Activated CD4-positive, alpha-beta T cell treated with anti-CD3 and anti-CD28 coated beads for 48 hours (primary cell): ENCODE measurements at places on chromosomes 1 and 21.
A peak's percentile ranks its signal among the peaks of the same experiment; 100 is the strongest.

DNA sequence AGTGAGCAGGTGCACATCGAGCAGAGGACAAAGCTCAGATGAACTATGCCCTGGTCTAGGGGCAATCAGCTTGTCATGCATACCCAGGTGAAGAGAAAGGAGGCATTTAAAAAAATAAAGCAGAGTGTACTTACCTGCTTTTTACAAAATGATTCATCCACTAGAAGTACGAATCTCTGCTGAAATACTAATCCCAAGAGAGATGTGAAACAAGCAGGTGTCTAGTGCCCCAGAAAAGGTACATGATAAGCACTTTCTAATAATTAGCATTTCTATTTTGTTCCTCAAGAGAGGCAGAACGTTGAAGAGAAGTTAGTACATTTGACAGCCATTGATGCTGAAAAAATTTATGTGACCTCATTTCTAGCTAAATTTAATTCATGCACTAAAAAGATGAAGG lies 31.1 kb downstream of the CHODL start:
- no peak for DNase-seq

- DNase-seq, result no peak
Observed at GRCh38 chr1:27241677-27242076, 7.2 kb downstream of the WDTC1 start.

DNA sequence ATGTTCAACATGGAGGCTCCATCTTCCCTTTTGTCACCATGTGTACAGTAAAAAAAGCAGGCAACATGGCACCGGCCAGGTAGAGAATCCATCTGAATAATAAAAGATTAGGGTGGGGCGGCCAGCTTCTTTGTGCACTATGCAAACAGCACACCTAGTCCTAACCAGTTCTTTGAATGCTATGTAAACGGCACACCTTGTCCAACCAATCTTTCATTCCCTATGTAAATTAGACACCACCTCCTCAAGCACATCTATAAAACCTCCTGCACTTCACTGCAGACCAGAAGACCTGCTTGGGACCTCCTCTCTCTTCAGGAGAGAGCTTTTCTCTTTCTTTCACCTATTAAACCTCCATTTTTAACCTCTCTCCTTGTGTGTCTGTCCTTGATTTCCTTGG lies 28.2 kb downstream of the TFB2M start:
- DNase-seq, result no peak

- no peak for DNase-seq
Observed at GRCh38 chr1:43007377-43008114, 48.9 kb upstream of the SLC2A1 start.

DNA sequence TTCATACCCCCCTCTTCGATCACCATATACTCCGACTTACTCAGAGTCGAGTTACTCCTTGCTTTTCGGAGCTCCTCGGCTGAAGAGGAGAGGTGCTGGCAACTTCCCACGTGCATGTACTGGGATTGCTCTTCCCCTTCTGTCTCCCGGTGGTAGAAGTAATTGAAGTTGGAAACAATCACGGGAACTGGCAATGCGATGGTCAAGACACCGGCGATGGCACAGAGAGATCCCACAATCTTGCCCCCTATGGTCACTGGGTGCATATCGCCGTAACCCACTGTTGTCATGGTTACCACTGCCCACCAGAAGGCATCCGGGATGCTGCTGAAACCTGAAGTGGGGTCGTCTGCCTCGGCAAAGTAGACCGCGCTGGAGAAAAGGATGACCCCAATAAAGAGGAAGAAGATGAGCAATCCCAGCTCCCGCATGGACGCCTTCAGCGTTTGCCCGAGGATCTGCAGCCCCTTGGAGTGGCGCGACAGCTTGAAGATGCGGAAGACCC lies 1.5 kb downstream of the KCNA3 start:
- DNase-seq, result peak; percentile 29

- DNase-seq, result no peak
Observed at GRCh38 chr1:25485536-25486411, 55.1 kb downstream of the MACO1 start.

DNA sequence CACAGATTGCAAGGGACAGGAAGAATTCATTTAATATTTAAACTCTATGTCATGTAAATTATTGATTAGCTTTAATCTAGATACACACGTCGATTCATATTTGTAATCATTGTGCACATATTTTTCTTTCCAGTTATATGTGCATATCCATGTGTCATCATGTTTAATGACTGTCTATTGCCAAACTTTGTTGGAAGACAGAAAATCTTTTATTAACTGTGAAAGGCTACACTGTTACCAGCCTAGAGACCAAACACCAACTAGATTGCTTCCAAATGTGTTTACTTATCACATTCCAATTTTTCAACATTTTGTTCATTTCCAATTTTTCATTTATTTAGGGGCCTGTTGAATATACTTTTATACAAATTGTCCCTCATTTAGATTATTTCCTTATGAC lies 43.2 kb upstream of the CACHD1 start:
- no peak for DNase-seq

DNA sequence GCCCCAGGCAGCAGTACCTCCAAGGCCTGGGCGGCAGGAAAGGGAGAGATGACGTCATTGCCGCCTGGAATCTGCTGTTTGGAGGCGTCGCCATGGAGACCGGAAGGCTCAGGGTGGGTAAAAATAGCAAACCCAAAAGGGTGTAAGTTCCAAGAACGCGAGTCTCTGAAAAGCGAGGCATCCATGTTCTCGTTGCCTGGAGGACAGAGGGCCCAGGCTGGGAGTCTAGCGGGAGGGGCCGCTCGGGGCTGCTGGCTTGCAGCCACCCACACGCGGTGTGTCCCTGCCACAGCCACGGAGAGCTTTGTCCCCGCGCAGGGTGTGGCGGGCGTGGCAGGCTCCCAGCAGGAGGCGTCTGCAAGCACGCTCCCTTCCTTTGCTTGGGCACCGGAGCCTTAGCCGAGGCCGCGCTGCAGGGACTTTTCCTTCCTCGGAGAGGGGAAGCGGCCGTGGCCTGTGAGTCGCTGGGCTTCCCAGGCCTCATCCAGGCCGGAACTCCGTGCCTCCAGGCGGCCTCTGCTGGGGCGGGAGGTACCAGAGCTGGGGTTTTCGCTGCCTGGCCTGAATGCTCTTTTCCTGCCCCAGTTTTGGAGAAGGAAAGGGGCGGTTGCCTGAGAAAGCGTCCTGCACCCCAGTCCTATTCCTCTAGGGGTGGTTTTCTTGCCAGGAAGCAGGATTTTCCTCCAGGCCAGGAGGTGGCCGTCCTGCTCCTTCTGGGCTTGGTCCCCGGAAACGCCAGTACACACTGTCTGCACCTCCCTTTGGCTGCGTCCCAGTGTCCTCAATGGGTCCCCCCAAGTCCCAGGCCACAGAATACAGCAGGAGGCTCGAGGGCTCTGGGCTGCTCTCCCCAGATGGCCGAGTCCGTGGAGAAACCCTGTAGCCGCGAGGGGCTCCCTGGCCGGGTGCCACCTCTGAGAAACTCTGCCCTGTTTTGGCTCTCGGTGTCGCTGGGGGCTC lies 15.3 kb upstream of the SKI start:
- peak; percentile 61 for DNase-seq

DNA sequence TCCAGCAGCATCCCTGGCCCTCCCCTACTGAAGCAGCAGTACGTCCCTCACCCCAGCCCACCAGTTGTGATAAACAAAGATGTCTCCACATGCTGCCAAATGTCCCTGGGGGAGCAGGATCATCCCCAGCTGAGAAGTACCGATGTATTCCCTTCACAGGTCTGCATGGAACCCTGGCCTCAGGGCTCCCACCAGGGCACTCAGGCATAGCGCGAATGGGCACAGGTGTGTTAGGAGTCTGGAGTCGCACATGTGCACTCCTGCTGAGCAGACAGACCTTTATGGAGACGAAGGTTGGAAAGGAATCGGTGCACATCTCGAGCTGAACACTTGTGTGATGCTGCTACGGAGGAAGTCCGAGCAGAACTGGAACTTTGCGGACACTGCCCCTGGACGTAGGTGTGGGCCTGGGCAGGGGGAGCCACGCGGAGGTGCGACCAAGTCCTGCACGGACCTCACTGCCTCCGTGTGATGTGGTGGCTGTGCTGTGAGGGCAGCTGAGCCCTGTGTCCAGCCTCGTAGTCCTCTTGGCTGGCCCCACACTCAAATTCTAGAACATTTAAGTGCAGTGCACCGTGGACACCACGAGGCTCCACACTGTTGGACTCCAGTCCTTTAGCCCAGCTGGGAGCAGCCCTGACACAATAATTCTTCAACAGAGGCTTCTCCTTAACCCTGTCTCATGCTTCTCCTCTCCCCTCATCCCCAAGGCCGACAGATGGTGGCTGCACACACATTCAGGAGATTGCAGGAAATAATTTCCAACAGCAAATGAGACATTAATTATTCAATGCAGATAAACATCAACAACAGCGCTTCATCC lies 43.4 kb downstream of the RSPH1 start:
- no peak for DNase-seq

DNA sequence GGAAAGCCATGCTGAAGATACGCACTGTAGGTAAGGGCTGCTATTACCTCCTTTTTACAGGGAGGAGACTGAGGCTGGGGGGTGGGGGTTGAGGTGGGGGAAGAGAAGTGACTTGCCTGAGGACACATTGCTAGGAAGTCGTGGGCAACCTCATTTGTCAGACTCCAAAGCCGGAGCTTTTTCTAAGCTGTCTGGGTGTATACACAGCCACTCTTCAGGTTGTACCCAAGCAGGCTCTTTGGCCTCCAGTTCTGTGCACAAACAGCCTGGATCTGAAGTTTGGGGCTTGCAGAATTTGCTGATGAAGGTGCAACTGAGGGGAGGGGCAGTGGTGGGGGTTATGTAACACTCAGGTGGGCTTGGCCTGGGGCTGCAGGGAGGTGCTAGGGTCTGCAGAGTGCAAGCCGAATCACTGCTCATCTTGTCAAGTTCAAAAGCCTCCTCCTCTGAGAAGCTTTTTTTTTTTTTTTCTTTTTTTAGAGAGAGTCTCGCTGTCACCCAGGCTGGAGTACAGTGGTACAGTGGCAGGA lies 16.9 kb downstream of the TINAGL1 start:
- DNase-seq, result no peak

GRCh38 chr1:57061369-57061768 lies 95.6 kb upstream of the C8B start:
- DNase-seq, result no peak

DNA sequence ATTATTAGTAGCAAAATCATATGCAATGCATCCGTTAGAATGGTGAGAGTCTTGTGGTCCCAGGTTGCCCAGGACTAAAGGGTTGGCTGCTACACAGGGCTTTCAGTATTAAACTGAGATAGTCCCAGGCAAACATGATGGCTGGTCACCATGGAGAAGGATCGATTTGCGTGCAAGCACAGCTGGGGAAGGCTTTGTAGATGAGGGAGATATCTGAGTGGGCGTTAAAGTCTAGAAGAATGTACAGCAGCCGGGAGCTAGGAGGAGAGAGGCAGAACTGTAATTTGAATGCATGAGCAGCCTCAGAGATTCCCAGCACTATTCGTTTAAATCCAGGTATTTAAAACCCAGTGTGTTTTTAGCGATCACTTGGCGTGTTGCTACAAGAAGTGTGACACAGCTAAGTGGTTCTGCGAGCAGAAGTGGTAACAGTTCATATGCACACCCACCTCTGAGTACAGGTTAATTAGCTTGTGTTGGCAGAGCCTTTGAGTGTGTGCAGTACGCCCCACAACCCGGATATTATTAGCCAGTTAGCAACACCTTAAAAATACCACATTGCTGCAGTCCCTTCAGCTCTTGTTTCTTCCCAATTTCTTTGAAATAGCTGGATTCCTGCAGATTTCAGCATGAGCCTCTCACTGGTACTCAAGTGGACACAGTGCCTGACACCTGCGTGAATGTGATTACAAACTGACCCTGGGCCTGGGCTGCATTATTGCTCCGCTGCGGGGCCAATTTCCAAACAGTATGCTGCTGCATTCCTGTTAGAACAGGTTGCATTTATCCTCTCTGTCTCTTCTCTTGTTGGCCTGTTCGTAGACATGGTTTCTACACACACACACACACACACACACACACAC lies 67.2 kb upstream of the SCAF4 start:
- no peak for DNase-seq

- DNase-seq, result no peak
Observed at GRCh38 chr21:45020629-45021427, 53.6 kb upstream of the ADARB1 start.
